ENCODE measurements at places on chromosomes 4 and X. TPM values are rescaled to one million over a fixed set of nuclear protein-coding genes. Genes with fewer than 3 reads are reported as not detected.

- H3K27me3 ChIP-seq = no peaks in the 10 kb centered on the region
- no peak overlapping the region for H3K4me3 ChIP-seq
- H3K36me3 ChIP-seq = no peaks in the 10 kb centered on the region
- no peak overlapping the region for H3K27ac ChIP-seq
- no peak for DNase-seq
- peaks cover 17% of the 10 kb centered on the region for H3K4me1 ChIP-seq
Observed at GRCh38 chr4:152200511-152201333, 335.2 kb downstream of the FBXW7 start.

- H3K27me3 ChIP-seq = no peaks in the 10 kb centered on the region
- no peak for DNase-seq
- H3K27ac ChIP-seq = no peak overlapping the region
- peaks cover 45% of the 10 kb centered on the region for H3K4me1 ChIP-seq
Observed at GRCh38 chrX:24153178-24153795, 3.8 kb downstream of the ZFX start.

DNA sequence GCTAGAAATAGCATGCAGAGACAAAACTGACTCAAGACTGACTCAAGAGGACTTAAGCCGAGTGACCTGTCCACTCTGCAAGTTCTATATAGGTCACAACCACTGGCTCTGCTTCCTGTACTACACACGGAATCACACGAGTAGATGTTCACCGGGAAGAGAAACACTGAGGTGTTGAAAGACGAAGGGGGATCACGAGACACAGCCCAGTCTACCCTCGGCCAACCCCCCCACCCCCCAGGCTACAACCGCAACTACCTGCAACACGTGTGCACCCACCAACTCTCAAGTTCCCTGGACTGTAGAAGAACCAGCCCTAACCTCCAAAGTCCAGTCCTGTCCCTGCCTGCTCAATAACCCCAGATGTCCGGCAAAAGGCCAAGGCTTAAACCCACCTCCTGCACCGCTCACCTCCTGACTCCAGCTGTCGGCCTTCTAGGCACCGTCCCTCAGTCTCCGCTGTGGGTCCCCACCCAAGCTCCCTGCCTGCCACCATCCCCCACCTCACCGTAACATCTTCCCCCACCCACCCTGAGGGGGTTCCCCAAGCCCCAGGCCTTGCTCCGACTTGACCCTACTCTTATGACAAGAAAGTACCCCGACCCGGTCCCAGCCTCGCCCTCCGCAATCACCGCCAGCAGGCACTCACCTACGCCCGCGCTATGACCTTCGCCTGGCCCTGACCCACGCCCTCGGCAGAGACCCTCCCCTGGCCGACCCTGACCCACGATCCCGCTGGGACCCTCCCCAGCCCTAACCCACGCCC lies 739 bp downstream of the GAK start:
- H3K4me3 ChIP-seq = peak overlapping the region; percentile 98
- DNase-seq = no peak
- peaks cover 54% of the 10 kb centered on the region for H3K4me1 ChIP-seq

- no peaks in the 10 kb centered on the region for H3K27me3 ChIP-seq
- peak overlapping the region; percentile 75 for H3K27ac ChIP-seq
- H3K36me3 ChIP-seq = no peaks in the 10 kb centered on the region
- H3K4me1 ChIP-seq = no peaks in the 10 kb centered on the region
Observed at GRCh38 chr4:185809533-185810071, 2.4 kb downstream of the SORBS2 start.

- no peak overlapping the region for H3K4me3 ChIP-seq
- peaks cover 3% of the 10 kb centered on the region for H3K36me3 ChIP-seq
- no peak overlapping the region for H3K27ac ChIP-seq
- peaks cover 35% of the 10 kb centered on the region for H3K4me1 ChIP-seq
Observed at GRCh38 chr4:185651137-185651677, 115.9 kb upstream of the PDLIM3 start.

GRCh38 chrX:74292808-74293123 lies 11.2 kb upstream of the ZCCHC13 start:
- peaks cover 10% of the 10 kb centered on the region for H3K4me1 ChIP-seq
- H3K4me3 ChIP-seq = peak overlapping the region; percentile 49
- H3K36me3 ChIP-seq = no peaks in the 10 kb centered on the region
- DNase-seq = no peak
- no peaks in the 10 kb centered on the region for H3K27me3 ChIP-seq

DNA sequence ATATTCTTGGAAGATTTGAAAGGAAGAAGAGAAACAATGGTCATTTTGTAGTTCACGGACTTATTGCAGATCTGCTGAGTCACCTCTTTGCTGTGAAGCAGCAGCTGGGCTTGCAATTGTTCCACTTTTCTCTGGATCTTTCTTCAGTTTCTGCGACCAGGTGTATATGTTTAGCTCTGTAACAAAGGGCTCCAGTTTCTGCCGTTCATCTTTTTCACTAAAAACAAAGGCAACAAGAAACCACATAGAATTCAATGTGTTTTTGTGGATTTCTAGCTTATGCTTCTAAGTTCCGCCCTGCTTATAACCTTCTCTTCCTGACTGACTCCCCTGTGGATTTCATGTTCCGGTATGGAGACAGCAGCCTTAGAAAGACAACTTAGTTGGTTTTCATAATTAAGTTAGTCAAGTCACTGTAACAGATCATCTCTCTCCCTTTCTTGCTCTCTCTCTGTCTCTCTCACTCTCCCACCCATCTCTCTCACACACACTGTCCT lies 121.6 kb upstream of the EPHA5 start:
- no peak overlapping the region for H3K27ac ChIP-seq
- H3K27me3 ChIP-seq = no peaks in the 10 kb centered on the region
- no peak for DNase-seq
- no peaks in the 10 kb centered on the region for H3K36me3 ChIP-seq

NXF2B gene
- total RNA-seq = not detected

- no peak overlapping the region for H3K27ac ChIP-seq
- no peaks in the 10 kb centered on the region for H3K36me3 ChIP-seq
- no peaks in the 10 kb centered on the region for H3K4me1 ChIP-seq
- no peaks in the 10 kb centered on the region for H3K27me3 ChIP-seq
Observed at GRCh38 chr4:42268824-42269223, 116.4 kb upstream of the BEND4 start.

FAM9C gene
- total RNA-seq = not detected

DNA sequence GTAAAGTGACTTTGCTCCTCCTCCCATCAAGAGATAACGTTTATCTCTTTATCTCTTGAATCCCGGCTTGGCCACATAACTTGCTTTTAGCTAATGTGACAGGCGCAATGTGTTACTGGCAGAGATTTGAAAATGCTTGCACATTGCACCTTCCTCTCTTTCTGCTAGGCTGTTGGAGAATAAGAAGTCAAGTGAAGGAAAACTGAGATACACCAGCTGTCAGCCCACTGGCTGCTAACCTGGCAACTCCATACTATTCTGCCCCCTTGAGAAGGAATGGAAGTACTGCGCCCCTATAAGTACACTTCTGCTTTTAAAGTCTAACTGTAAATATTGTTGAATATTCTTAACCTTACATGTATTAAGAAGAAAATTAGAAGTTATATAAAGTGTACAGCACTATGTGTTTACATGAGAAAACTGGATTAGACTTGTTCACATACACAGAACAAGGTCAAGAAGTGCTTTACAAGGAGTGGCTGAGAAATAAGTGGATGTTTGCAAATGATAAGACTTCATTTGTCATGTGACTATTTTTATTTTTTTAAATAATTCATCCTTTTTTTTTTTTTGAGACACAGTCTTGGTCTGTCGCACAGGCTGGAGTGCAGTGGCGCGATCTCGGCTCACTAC lies 424.5 kb upstream of the CTSO start:
- H3K4me3 ChIP-seq = no peak overlapping the region
- H3K36me3 ChIP-seq = no peaks in the 10 kb centered on the region
- DNase-seq = no peak

DNA sequence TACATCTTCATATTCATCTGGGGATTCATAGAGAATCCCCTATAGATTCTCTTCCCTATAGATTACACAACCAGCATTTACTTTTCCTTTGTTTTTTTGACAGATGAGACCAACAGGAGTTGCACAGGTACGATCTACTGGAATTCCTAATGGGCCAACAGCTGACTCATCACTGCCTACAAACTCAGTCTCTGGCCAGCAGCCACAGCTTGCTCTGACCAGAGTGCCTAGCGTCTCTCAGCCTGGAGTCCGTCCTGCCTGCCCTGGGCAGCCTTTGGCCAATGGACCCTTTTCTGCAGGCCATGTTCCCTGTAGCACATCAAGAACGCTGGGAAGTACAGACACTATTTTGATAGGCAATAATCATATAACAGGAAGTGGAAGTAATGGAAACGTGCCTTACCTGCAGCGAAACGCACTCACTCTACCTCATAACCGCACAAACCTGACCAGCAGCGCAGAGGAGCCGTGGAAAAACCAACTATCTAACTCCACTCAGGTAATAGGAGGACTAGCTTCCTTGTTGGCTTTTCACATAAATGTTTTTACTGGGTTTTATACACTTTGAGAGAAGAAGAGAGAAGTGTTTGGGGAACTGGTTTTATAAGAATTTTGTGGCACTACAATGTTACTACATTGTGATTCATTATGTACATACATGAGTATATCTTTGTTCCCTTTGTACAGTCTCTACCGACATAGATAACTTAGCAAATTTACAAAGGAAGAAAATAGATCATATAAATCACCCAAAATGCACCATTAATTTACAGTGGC lies 137.2 kb downstream of the DIPK2B start:
- H3K36me3 ChIP-seq = no peaks in the 10 kb centered on the region
- peaks cover 4% of the 10 kb centered on the region for H3K4me1 ChIP-seq
- H3K27me3 ChIP-seq = no peaks in the 10 kb centered on the region
- DNase-seq = no peak
- no peak overlapping the region for H3K27ac ChIP-seq

All from heart right ventricle (tissue), 16 donors.